Endothelial cell (in vitro differentiated cells): ENCODE measurements at places on chromosomes 12 and 14.

DNA sequence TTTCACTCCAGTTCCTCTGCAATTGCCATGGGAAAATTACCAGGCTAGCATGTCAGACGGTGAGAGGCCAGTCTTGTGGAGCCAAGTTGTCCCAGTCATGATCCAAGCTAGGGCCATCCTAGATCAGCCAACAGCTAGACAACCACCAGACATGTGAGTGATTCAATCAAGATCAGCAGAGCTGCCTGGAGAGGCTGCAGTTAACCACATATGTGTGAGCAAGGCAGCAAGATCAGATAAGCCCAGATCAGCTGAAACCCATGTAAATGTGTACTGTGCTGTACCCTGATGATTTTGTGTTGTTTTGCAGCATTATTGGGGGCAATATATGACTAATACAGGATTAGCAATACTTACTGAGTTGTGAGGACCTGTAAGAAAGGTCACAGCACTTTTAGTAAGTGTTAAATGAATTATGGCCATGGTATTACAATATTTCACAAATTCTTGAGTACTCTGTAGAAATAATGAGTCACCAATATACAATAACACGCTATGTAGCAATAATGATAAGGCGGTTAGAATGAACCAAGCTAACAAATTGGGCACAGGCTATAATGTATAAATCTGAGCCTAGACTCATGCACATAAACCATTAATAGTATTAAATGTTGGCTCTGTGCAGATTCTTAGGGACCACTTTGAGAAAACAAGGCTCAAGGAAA is 91.4 kb downstream of the SUDS3 start:
- DNase-seq = no peak

- peak; percentile 63 for DNase-seq
Observed at GRCh38 chr14:24013654-24014514, 25.2 kb downstream of the DHRS4L2 start.

- no peak for DNase-seq
Observed at GRCh38 chr12:168763-169525, 45.0 kb downstream of the SLC6A12 start.

DNA sequence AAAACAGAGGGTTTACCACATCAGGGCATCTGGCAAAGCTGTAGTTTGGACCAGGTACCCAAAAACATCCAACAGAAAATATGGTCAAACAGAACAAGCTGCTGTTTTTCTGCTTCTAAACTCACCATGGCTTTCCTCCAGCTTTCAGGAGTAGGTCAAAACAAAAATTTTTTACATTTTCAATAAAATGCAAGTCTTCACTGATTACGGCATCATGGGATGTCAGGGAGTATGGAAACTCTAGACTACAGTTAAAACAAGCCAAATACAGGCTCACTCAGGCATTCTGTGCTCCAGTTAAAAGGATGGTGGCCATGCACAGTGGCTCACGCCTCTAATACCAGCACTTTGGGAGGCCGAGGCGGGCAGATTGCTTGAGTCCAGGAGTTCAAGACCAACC is 47.1 kb upstream of the PSMA6 start:
- no peak for DNase-seq

GRCh38 chr14:54734966-54735365 is 167.7 kb downstream of the GCH1 start:
- DNase-seq = no peak

DNA sequence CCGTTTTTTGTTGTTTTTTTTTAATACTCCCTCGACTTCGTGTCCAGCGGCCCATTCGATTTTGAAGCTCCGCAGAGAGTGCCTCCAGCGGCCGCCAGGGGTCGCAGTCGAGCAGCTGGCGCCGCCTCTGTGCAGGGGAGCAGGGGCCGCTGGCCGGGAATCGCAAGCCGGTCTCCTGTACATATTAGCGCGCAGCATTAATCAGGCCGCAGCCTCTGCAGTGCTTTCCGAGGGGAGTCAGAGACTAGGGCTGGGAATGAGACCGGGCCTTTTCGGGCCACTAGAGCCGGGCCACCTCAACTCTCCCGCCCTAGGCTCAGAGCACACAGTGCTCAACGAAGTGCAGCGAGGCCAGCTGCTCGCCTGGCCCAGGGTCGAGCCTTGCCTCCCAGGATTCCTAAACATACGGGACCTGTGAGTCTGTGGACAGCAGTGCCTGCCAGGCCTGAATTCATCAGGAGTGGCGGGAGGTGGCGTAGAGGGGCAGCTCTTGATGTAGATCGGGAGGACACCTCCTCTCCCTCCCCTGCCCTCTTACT is 81.8 kb downstream of the EMP1 start:
- peak; percentile 88 for DNase-seq

- no peak for DNase-seq
Observed at GRCh38 chr12:90245391-90245790, 536.8 kb upstream of the ATP2B1 start.

DNA sequence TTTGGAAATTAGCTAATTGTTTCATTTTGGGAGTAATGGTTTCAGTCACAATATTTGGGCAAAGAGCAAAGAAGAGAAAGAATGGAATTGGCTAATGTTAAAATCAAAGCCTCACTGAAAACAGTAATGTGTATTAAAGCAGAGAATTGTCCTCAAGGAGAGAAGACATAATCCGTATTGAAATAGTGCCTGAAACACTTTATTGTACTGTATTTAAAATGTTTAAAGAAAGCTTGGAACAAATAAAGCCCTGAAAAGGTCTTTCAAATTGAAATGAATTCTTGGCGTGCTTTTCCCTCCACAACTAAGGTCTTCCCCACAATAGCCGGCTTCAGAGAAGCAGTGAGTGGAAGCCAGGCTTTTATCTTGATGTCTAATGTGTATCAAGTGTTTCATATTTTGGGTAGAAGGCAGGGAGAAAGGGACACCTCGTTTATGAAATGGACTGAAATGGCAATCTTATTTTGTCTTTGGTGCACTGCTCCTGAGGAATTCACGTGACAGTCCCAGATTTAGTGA is 212.9 kb upstream of the CRY1 start:
- DNase-seq = no peak

DNA sequence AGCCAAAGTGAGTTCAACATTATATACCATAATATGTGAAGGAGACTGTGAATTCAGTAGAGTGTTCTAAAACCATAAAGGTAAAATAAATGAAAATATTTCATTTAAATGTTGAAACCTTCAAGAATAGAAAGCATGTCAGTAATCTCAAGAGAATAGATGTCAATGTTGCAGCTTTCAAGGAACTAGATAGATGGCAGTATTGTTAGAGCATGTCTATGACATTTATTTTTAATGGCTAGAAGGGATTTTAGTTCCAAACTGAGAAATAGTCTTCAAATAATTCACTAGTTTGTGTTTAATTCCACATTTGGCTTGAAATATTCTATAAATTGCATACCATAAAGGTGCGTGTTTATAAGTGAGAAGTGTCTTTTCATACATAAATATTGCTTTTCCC is 326.5 kb downstream of the FLRT2 start:
- DNase-seq = no peak
